Left ventricle myocardium superior (tissue), 1 donor: ENCODE measurements at places on chromosomes 12 and 14.

DNA sequence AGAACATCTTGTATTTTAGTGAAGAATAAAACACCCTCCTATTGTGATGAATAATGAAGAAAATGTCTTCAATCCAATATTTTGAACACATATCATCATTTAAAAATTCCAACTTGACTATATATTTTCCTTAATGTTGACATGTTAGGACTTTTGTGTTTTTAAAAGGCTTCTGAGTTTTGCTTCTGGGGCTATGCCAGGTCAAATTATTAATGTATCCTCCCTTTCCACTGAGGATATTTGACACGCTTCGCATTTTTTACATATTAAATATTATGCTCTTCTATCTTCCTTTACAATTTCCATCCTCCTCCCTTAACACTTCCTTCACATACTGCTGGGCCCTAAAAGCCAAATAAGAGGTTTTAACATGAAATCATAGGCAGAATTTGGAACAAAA lies 20.6 kb downstream of the RERG start:
- DNase-seq, result no peak

DNA sequence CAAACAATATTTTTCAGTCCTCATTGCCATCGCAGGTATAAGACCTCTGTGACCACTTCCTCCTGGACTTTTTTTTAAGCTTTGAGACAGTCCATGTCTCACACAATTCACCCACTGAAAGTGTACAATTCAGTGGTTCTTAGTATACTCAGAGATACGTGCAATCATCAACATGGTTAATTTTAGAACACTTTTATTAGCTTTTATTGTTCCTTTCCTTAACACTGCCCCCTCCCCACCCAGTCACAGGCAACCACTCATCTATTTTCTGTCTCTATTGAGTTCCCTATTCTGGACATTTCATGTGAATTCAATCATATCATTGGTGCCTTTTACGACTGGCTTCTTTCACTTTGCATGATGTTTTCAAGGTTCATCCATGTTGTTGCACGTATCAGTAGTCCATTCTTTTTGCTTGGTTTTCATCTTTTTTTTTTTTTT lies 16.2 kb downstream of the NCKAP5L start:
- DNase-seq, result no peak

GRCh38 chr12:25818596-25819390 lies 139.7 kb upstream of the RASSF8 start:
- no peak for DNase-seq

GRCh38 chr12:55974308-55974730 lies 441 bp downstream of the RAB5B start:
- no peak for DNase-seq

DNA sequence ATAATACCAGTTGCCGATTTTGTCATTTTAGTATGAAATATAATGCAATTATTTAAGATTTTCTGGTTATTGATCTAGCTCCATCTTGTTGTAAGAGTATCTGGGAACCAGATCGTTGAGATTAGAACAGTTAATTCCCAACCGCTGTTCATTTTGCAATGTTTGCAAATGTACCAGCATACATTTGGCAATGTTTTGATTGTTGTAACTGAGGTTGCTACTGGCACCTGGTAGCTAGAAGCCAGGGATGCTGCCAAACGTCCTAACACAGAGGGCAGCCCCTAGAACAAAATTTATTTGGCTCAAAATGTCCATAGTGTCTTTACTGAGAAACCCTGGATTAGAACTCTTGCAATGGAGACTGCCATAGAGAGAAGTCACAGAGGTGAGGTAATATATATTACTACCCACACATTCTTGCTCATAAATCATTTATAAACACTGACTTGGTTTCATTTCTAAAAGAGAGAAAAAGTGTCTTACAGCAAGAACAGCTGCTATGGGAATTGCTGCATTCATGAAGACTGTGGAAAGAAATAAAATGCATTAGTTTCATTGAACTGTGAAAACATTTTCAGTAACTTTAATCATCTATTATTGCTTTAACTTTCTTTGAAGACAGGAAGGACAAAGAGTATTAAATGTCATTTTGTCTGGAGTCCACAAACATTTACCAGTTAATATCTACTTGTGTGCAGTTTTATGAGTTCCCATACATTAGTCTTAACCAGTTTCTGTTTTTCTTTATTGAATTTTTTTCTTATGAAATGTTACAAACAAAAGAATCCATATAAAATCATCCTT lies 46.2 kb downstream of the ABCC9 start:
- no peak for DNase-seq

DNA sequence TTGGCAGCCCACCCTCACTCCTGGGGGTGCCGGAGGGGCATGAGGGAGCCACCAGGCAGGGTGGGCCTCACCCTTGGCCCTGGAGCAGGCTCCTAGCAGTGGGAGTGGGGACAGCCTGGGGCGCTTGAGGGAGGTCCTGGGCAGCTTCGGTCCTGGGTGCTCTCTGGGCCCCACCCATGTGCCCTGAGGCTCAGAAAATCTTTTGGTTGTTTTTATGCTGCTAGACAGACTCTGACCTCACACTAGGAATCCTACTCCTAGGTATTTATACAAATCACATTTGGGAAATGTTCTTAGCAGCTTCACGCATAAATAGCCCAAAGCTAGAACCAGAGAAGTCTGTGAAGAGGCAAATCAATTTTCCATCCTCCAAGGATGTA lies 10.9 kb upstream of the ULK1 start:
- no peak for DNase-seq

- DNase-seq, result no peak
Observed at GRCh38 chr14:34302654-34303053, 159.4 kb downstream of the SPTSSA start.

GRCh38 chr14:86357876-86358275 lies 827.9 kb downstream of the FLRT2 start:
- no peak for DNase-seq

- DNase-seq, result no peak
Observed at GRCh38 chr12:109369831-109370230, 22.1 kb downstream of the MYO1H start.

- DNase-seq, result no peak
Observed at GRCh38 chr14:30673071-30673470, 51.0 kb downstream of the SCFD1 start.

GRCh38 chr14:75088566-75089373 lies 19.3 kb downstream of the ZC2HC1C start:
- no peak for DNase-seq

DNA sequence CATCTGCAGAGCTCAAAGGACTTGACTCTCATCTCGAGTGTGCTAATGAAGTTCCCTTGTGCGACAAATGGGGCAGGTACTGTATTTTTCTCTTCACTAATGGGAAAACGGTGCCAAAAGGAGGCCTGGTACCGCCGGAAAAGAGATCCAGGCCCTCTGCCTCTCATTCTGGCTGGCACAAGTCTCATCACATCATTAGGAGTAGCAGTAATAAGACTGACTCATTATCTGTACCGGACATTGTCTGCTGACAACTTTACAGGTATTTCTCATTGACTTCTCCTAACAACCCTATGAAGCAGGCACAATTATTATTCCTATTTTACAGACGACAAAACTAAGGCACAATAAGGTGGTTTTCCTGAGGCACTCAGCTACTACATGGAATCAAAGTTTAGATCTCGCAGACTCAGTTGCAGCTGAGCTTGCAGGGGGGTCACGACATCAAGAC lies 668 bp downstream of the APPL2 start:
- DNase-seq, result no peak

DNA sequence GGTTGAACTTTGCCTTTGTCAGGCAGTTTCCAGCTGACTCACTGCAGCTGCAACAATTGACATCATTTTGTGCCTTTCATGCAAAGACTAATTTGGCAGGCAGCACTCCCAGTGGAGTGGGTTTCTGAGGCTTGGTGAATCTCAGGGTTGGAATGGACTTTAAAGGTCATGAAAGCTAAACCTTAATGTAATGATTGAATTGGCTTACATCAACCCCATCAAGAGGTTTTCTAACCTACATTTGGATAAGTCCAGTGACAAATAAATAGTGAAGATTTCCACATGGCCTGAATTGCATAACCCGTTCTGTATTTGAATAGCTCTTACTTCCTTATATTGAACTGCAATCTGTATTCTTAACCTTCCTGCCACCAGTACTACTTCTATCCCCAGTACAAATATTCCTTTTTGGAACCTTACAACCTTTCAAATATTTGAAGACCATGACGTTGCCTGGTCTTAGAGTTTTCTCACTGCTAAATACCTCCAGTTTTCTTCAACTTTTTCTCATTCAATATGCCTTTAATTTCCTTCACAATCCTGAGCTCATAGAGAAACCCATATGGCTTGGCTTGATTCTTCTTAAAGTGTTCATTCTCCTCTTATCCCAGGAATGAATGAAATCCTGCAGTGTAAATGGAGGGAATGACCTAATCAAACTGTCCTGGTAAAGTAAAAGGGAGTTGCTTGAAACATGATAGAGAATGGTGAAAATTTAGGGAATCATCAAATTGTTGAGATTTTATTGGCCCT lies 168.1 kb upstream of the NOVA1 start:
- peak; percentile 59 for DNase-seq

DNA sequence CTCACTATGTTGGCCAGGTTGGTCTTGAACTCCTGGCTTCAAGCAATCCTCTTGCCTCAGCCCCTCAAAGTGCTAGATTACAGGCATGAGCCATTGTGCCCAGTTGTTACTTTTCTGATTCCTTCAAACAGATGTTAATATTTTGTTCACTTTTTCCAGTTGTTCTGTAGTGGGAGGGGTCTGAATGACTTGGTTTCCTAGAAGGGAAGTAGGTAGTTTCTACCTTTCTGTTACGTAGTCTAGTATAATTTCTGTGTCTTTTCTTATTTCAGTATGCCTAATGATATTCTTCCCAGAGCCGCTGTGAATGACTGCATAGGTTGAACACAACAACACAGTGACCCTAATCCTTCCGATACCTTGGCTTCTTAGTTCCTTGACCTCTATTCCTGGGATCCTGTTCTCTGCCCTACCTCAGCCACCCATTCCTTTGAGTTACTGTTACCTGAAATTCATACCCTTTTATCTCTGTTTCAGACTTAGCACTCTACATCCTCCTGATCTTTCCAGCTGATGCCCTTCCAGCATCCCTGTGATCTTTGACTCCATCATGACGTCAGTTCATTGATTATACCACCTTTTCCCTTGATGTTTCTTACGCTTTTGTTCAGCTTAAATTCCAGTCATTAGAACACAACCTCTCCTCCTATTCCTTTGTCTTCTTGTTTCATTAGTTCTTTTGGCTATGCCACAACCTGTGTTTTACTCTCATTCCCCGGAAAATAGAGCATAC lies 33.3 kb downstream of the RCOR1 start:
- DNase-seq, result no peak

GRCh38 chr12:76014007-76014406 lies 17.6 kb downstream of the PHLDA1 start:
- DNase-seq, result no peak
